ENCODE measurements at places on chromosomes 13 and 19.
A peak's percentile ranks its signal among the peaks of the same experiment; 100 is the strongest.

GRCh38 chr19:40221858-40222619 lies 3.9 kb upstream of the TTC9B start:
- DNase-seq, result peak; percentile 97

GRCh38 chr13:77437267-77437666 lies 98.2 kb upstream of the SCEL start:
- no peak for DNase-seq

GRCh38 chr19:50505856-50506611 lies 5.0 kb downstream of the JOSD2 start:
- DNase-seq, result no peak

DNA sequence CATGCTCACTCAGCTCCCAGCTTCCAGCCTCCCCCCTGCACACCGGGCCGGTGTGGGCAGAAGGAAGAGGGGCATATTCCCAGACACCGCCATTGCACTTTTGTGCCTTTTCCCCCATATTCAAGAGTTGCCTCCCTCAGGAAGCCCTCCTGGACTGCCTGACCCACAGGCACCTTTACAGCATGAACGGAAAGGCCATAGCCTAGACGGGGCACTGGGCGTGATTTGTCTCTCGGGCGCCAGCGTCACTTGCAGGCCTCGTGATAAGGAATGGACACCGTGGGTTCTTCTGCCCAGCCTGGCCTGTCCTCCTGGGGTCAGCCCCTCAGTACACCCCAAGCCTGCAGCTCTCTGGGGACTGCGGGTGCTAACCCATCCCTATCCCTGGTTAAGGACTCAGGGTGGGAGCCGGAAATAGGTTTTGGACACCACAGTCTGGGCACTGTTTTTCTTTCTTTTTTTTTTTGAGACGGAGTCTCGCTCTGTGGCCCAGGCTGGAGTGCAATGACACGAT lies 933 bp upstream of the UQCR11 start:
- DNase-seq, result no peak

GRCh38 chr13:21573920-21574712 lies 29.9 kb downstream of the MICU2 start:
- DNase-seq, result no peak

GRCh38 chr19:48845384-48845783 lies 9.1 kb upstream of the HSD17B14 start:
- DNase-seq, result no peak

GRCh38 chr19:45156751-45157150 lies 4.0 kb downstream of the NKPD1 start:
- DNase-seq, result no peak

GRCh38 chr13:93714171-93714570 lies 487.6 kb downstream of the GPC6 start:
- DNase-seq, result no peak

All from pons (tissue), 1 donor.